ENCODE measurements at places on chromosomes 16 and 17.

GRCh38 chr16:82769845-82770244 is 143.1 kb downstream of the CDH13 start:
- DNase-seq: no peak

GRCh38 chr16:85614338-85615013 is 1.4 kb downstream of the GSE1 start:
- peak; percentile 58 for DNase-seq

GRCh38 chr17:7026471-7027115 is 3.7 kb downstream of the BCL6B start:
- DNase-seq: no peak

DNA sequence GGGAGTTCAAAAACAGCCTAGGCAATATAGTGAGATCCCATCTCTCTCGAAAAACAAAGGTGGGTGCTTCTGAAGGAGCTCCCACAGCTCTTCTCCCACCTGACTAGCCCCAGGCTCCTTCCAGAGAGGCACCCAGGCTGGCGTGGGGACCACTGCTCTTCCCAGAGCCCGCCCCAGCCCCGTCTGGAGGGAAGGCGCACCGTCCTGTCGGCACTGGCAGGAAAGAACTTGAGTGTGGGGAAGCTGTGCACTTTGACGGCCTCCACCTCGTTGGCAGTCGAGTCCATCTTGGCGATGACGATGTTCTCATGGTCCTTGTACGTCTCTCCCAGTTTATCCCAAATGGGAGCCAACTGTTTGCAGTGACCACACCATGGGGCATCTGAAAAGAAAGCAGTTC is 10.5 kb upstream of the PPP1R27 start:
- no peak for DNase-seq

DNA sequence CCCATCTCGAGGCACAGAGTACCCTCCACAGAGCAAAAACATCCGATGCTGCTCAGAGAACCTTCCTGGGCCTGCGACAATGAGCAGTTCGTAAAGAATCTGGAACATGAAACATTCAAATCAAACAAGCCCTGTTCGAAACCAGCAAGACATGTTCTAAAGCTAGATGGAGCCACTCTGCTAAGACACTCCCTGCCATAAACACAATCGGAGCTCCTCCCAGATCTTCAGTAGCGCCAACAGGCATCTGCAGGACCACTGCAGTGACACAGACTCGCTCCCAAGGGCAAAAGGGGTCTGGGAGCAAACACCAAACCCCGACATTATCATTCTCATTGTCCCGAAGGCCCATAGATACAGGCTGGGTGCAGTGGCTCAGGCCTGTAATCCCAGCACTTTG is 108.7 kb downstream of the ZFHX3 start:
- DNase-seq: no peak

GRCh38 chr16:16150117-16150877 is 73.0 kb downstream of the ABCC6 start:
- peak; percentile 94 for DNase-seq

GRCh38 chr16:49050607-49051006 is 231.0 kb downstream of the CBLN1 start:
- no peak for DNase-seq

DNA sequence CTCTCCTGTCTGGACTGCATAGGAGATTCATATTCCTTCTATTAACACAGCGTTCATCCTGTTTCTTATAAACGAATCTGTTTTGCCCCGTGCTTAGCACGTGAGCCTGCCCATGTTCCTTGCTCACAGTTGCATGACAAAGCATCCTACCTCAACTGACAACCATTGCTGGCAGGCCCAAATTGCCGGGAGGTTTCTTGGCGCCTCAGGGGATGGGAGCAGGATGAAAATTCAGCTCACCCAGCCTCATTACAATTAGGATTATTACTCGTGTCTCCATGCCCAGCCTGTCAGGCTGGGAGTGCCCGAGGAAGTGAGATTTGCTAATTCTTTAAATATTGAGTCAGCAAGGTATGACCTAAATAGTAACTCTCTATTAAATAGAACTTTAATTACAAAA is 36.7 kb upstream of the HELZ start:
- DNase-seq: no peak

DNA sequence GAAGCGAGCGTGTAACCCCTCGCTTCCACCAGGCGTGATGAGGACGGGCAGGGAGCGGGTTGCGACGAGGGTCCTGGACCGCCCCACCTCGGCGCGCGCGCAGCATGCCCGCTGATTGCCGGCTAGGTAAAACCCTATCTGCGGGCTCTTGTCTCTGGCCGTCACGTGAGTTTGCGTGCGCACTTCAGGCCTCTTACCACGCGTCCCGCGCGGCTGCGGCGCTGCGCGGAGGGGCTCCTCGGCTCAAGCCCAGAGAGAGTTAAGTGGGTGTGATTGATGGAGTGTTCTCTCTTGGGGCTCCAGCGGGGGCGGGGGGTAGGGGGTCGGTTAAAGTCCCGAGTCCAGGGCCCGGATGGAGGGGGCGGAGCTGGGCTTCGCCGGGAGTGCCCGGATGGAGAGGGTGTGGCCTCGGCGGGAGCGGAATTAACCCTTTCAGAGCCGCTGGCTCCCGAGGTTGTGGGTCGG is 7.9 kb downstream of the KDM6B start:
- DNase-seq: peak; percentile 94

DNA sequence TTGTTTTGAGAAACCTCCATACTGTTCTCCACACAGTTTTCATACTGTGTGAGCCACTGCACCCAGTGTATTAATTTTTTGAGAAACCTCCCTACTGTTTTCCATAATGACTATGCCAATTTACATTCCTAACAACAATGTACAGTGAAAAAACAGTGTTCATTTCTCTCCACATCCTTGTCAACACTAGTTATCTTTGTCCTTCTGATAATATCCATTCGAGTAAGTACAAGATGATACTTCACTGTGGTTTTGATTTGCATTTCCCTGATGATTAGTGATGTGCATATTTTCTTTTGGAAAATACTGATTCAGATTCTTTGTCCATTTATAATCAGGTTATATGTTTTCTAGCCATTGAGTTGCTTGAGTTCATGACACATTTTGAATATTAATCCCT is 462.0 kb downstream of the CDH11 start:
- DNase-seq: no peak

DNA sequence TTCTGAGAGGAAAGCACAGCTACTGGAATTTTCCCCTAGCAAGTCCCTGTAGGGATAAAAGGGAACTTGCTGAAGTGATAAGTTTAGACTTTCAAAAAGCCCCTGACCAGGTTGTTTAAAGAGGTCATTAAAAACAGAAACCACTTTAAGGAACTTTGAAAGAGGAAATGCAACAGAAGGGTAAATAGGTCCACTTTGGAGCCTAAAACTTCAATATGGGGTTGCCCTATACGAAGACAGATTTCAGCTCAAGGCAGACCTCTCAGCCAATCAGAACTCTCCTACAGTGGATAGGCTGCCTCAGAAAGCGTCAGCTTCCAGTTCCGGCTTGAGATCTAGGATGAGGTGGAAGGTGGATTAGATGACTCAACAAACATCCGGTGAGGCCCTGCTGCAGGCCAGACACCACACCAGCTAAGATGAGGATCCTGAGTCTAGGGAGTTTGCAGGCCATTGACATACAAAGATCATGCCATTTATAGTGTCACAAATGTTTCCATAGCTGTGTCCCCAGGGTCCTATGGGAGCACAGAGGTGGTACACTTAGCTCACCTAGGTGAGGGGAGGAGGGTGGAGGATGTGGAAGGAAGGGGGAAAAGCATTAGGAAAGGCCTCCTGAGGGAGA is 7.9 kb upstream of the MFSD6L start:
- no peak for DNase-seq

DNA sequence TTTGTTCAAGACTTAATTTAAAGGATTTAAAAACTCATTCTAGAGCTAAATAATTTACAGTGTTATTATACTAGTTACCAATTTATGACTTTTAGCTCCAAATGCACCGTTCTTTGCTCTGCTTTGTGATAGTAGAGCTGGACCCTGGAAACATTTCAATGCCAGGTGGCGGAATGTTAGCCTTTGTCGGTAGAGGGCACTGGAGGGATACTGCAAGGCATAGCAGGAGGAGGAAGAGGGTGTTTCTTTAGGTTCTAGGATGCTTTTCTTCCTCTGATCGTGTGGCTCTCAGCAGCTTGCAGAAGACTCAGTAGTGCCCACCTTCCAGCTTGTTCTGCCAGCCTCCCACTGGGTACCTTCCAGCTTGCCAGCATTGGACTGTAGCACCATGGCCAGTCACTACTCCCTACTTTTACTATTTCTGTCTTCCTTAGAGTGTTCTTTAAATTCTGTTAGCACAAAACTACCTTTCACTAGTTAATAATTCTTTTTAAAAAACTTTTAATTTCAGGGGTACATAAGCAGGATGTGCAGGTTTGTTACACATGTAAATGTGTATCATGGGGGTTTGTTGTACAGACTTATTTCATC is 325.3 kb downstream of the UTP18 start:
- no peak for DNase-seq

DNA sequence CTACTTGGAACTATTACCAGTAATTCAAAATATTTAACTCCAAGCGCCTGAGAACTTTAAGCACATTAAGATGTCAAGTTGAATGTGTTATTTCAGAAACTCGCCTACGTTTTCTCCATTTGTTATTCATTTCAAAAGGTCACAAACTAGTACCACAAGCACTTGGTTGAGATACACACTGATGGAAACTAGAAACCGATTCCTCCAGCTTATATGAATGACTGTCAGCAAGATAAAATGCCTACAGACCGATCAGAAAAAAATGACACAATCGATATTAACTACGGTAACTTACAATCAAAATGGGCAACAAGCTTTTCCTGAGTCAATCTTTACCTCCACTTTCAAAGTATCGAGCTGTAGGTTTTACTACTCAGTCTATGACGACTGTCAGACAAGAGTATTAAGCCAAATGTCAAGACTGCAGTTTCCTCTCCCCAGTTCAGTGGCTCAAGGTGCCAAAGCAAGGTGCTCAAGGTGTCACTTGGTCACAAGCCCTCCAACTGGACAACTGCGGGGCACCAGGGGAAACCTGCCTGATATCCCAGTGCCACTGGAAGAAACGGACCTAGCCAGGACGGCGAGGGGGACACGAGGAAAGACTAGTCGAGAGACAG is 678 bp downstream of the SRP68 start:
- DNase-seq: no peak

DNA sequence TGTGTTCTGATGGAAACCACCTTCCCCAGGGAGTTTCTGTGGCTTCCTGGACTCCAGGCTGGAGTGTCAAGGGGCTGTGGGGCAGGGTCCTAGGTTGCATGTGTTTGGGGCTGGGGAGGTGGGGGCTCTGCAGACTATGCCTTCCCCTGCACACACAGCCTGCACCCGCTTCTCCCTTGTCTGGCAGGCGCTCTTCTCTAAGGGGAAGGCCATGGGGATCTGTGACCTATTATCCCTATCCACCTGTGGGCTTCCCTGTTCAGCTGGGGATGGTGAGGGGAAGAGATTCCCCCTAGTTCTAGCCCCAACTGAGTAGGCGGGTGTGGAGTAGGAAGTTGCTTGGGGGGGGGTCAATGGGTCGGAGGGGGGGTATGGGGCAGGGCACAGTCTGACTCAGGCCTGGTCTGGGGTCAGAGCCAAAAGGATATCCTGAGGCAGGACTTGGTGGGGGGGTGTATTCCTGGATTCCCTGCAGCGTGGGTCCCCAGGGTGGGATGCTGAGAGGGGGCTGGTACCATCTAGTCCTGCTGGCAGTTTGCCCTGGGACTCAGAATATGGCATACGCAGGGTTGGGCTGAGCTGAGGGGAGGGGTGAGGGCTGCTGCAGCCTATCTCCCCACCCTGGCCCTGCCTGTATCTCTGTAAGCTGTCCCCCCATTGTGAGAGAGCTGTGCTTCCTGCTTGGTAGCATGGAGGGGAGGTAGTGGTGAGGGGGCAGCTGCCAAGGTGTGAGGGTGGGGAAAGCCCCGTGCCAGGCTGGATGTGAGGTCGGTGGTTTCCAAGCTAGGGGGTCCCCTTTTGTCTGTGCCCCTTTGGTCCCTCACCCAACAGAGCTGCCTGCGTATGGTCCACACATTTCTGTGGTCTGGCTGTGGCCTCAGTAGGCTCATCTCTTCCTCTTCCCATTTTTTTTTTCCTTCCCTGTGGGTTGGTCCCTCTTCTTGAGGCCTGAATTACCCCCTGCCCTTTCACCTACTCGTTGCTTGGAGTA is 14.7 kb downstream of the RARA start:
- DNase-seq: no peak

- DNase-seq: no peak
Observed at GRCh38 chr17:76382351-76382802, 2.0 kb upstream of the SPHK1 start.

- no peak for DNase-seq
Observed at GRCh38 chr17:27818401-27819105, 18.2 kb upstream of the NOS2 start.

DNA sequence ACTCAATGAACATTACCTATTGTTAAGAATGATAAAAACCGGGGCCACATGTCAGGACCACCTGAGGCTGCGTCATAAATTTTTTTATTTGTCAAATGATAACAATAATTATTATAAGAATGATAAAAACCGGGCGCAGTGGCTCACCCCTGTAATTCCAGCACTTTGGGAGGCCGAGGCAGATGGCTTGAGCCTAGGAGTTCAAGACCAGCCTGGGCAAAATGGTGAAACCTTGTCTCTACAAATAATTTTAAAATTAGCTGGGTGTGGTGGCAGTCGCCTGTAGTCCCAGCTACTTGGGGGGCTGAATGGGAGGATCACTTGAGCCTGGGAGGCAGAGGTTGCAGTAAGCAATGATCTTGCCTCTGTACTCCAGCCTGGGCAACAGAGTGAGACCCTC is 816 bp upstream of the SHMT1 start:
- no peak for DNase-seq

- DNase-seq: no peak
Observed at GRCh38 chr16:81586977-81587625, 142.5 kb downstream of the CMIP start.

GRCh38 chr16:85101956-85102630 is 10.2 kb downstream of the CIBAR2 start:
- DNase-seq: no peak

GRCh38 chr17:40315678-40316570 is 6.9 kb downstream of the RARA start:
- no peak for DNase-seq

- DNase-seq: peak; percentile 79
Observed at GRCh38 chr16:87554754-87555427, 47.4 kb upstream of the JPH3 start.

DNA sequence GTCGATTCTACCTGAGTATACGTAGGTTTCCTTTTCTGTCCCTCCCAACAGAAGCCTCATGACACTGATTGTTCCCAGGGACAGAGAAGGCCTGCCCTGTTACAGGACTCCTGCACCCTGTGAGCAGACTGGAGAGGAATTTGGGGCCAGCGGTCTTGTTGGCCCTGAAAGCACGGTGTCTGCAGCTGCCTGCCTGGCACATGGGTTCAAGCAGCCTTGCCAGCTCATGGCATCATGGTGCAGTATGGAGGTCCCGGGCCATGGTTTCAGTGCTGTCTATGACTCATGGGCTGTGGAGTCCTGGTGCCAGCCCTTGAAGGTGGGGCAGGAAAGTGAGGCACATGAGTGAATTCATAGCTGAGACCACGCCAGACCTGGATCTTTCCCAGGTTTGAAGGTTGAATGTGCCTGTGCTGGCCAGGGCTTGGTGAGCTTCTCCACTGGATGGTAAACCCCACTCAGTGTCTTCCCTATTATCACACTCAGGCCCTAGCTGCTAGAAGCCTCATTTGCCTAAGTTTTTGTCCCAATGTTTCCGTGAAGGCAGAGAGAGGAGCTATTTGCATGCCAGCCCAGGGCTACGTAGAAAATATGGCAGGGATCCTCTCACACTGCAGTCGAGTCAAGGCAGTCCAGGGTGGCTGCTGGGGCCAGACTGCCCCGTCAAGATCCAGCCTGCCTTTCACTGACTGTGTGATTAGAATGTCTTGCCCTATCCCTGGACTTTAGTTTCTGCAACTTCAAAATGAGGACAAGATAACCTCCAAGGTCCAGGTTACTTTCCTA is 277.2 kb upstream of the CCL2 start:
- DNase-seq: no peak

- no peak for DNase-seq
Observed at GRCh38 chr17:606508-607250, 108.0 kb downstream of the VPS53 start.

Data from left lobe of liver (tissue), 2 donors.